Activated CD4-positive, alpha-beta T cell treated with anti-CD3 and anti-CD28 coated beads for 36 hours (primary cell): ENCODE measurements at places on chromosomes 16 and 17. TPM values are rescaled to one million over a fixed set of nuclear protein-coding genes. Genes with fewer than 3 reads are reported as not detected.

The KRTAP2-3 gene
- total RNA-seq, result not detected

The TNFRSF13B gene
- total RNA-seq, result not detected

The CTRL gene
- 2.5 TPM for total RNA-seq

The KRT20 gene
- not detected for total RNA-seq

The TPSD1 gene
- not detected for total RNA-seq

The INPP5K gene
- 18.5 TPM for total RNA-seq

The ZNF213 gene
- total RNA-seq, result 8.3 TPM

The GPR179 gene
- 0.05 TPM for total RNA-seq
